ENCODE measurements at places on chromosomes 4 and X.
A peak's percentile ranks its signal among the peaks of the same experiment; 100 is the strongest.

DNA sequence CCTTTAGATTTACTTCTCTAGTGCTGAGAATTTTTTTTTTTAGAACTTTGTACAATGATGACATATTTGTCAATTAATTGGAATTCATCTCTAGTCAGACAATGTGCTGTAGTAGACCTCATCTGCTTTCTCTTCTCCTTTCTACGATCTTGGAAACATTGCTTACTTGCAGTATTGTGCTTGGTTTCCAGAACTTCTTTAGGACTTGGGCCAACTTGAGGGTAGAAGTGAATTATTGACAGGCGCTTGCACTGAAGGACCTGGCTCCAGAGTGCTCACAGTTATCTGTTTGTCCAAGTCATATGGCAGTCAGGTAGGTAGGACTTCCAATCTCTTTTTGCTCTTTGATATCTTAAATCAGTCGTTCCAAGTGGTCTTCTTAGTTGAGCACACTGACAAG, 39.6 kb downstream of the FNIP2 start:
- DNase-seq = no peak

GRCh38 chr4:110196871-110197528, 1.4 kb downstream of the ELOVL6 start:
- peak; percentile 82 for DNase-seq

- no peak for DNase-seq
Measured at GRCh38 chr4:185276036-185276435, 66.6 kb downstream of the SNX25 start.

DNA sequence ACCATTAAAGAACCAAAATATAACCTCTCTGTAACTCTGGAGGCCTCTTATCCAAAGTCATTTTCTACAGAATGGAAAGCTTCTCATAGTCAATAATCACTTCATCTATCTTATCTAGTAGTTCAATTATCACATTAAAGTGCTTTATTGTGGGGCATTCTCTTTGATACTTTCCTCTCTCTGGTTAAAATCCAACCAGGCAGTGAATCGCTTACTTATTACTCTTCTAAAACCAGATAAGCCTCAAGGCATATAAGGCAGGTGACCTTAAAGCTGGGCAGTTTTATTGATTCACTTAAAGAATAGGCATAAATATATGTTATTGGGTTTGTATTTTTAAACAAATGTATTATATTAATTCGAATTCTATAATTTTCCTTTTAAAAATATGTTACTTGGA, 2162.1 kb upstream of the TENM3 start:
- no peak for DNase-seq

- DNase-seq = no peak
Measured at GRCh38 chr4:120083152-120083551, 16.5 kb upstream of the MAD2L1 start.

GRCh38 chr4:36054694-36055422, 189.5 kb downstream of the ARAP2 start:
- no peak for DNase-seq

GRCh38 chrX:11591723-11592346, 73.9 kb downstream of the ARHGAP6 start:
- DNase-seq = no peak

DNA sequence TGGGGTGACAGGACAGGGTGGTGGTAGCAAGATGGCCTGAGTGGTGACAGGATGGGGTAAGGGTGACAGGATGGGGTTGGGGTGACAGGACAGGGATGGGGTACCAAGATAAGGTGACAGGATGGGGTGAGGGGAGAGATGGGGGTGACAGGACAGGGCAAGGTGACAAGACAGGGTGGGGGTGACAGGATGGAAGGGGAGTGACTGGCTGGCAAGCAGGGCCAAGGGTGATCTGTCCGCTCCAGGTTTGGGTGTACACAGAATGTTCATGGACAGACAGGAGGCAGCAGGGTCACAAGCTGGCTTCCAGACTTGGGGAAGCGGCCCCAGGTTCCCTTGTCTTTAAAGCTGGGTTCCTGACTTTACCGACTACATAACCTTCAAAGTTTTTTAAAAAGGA, 23.3 kb downstream of the RNF212 start:
- no peak for DNase-seq

DNA sequence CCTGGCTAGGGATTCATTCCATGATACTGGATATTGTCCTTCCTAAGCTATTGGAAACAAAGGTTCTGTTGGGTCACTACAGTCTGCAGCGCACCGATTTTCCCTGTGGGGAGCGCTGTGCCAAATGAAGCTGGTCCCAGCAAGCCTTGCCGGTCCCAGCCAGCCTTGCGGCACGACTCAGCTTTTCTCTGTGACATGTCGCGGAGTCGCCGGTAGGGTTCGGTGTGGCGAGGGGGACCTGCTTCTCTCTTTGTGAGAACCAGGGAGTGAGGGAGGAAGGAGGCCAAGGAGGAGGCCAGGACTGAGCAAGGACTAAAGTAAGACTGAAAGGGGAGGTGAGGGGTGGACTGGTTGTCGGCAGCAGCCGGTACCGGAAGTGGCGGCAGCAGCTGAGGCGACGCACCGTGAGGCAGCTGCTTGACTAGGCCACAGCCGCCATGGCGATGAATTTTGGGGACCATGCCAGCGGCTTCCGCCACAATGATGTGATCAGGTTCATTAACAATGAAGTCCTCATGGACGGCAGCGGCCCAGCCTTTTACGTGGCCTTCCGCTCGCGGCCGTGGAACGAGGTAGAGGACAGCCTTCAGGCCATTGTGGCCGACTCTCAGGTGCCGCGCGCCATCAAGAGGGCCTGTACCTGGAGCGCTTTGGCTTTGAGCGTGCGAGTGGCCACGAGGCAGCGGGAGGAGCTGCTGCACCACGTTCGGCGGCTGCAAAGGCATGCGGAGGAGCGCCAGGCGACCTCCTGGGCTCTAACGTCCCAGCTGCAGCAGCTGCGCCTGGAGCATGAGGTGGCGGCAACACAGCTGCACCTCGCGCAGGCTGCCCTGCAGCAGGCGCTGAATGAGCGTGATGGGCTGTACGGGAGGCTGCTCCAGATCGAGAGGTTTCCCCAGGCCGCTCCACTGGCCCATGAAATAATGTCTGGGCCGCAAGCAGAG, at the start of gene TEX13D:
Gene TEX13D, plus strand, starts transcription at position 180 of the 944 bp plus-strand sequence. Its CDS starts 258 bp downstream, at position 438.
- DNase-seq = no peak

DNA sequence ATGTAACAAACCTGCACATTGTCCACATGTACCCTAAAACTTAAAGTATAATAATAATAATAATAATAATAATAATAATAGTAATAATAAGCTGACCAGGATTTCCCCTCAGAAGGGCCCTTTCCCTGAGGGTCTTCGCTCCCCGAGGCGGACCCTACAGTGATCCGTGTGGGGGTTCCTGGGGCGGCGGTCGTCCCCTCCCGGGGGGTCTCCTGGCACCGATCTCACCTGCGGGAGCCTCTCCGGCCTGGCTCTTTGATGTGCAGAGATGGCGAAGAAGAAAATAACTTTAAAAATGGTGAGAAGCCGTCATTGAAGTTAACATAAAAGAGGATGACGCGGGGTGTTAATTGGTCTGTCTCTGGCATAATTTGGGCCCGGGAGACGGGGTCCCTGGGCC, 48.2 kb upstream of the PPP2R3B start:
- no peak for DNase-seq

DNA sequence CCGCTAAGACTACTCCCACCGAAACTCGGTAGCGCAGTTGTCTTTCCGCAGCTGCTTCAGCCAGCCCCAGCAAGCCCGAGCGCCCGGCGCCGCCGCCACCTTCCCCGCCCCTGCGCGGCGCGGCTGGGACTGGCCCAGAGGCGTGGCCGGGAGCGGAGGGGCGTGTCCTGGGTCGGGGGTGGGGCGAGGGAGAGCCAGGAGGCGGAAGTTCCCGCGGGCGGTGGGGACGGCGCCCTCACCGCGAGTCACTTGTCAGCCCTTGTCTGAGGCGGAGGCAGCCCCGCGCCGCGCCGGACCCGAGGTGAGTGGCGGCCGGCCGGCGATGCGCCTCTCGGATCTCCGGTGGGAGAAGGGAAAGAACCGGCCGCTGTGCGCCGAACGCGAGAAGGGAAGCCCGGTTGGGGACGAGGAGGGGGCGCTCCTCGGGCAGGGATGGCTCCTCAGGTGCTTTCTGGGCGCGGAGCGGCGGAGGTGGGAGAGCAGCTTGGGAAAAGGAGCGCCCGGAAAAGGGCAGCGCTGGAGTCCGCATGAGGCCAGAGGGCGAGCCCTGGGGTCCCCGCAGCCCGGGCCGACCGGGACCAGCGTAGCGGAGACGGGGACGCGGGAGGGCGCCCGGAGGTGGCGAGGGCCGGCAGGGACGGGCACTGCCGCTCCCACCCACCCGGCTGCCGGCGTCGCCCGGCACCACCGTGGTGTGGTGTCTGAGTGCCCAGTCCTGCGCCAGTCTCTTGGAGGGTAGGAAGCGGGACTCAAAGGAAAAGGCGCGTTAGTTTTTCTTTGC, at the start of gene PDLIM5:
Gene PDLIM5, plus strand, starts transcription at position 248 of the 781 bp plus-strand sequence. CDS start 3,347 bp downstream, outside the sequence.
- peak; percentile 95 for DNase-seq

GRCh38 chrX:24838629-24839028, 144.9 kb downstream of the POLA1 start:
- no peak for DNase-seq

GRCh38 chrX:133250184-133251100, 32.3 kb upstream of the TFDP3 start:
- DNase-seq = no peak

GRCh38 chr4:107622006-107622405, 98.0 kb downstream of the PAPSS1 start:
- DNase-seq = no peak

DNA sequence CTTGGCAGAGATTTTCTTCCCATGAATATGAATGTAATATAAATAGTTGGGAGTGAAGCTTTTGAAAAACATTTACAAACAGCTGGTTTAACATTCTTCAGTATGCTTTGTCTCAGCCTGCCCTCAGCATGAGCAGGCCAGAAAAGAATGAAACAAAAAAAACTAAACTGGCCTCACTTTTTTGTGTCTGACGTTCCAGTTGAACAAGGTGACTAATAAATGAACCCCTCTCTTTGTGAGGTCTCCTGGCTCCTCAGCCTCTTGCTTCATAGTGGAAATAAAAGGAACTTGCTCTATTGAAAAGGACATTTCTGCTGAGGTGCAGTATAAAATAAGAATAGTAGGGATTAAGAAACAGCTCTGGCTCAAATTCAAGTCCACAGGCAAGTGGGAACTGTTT, 9.4 kb downstream of the CHST7 start:
- no peak for DNase-seq

GRCh38 chrX:131217989-131218388, 71.1 kb downstream of the IGSF1 start:
- DNase-seq = no peak

DNA sequence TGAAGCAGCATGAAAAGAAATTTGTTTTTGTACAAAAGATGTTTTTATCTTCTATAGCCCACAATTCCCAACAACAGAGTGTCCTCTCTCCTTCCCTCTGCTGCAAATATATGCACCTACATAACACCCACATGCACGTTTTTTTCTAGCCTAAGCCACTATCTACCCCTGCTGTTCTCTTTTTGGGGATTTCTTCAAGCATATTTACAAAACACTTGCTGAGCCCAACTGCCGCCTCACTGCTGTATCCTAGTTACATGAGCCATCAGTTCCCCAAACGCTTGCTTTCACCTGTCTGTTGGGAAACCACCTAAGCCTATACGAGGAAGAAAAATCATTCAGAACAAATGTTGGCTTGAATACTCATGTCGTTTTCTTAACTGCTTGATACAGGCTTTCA, 127.2 kb downstream of the CHRNA9 start:
- DNase-seq = no peak

DNA sequence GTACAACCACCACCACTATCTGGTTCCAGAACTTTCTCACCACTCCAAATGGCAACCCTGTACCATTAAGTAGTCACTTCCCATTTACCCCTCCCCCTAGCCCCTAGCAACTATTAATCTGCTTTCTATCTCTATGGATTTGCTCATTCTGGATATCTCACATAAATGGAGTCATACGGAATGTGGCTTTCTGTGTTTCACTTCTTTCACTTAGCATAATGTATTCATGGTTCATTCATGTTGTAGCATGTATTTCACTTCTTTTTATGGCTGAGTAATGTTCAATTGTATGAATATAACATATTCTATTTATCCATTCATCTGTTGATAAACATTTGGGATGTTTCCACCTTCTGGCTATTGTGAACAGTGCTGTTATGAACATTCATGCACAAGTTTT, 104.7 kb downstream of the AMMECR1 start:
- no peak for DNase-seq

- DNase-seq = no peak
Measured at GRCh38 chr4:7075962-7076695, 8.3 kb upstream of the GRPEL1 start.

GRCh38 chr4:86919561-86920223, 15.1 kb upstream of the AFF1 start:
- no peak for DNase-seq

DNA sequence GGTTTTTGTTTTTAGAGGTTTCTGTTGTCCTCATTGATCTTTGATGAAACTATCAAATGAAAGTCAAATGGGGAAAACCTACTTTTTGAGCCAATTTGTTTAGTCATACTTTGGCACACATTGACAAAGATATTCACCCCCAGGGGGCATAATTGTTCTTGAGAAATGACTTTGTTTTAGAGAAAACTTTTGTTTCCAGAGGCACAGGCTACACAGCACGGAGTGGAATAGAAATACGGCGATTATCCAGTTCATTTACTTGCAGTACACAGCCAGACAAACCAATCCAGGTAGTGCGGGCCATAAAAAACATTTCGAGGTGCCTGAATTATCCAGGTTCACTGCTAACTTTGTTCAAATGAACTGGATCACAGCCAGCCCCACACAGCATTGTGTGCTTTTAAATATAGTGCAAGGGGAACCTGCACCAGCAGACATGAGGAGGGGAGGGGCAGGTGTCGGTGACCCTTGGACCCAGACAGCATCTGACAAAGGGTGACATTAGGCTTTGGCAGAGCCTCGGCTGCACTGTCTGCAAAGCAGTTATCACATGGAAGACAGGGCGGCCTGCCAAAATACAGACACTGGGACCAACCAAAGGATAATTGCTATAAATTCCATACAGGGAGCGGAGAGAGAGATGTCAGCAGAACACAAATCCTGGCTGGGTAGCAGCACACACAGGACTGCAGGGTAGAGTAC, 179.6 kb upstream of the NOCT start:
- DNase-seq = no peak

DNA sequence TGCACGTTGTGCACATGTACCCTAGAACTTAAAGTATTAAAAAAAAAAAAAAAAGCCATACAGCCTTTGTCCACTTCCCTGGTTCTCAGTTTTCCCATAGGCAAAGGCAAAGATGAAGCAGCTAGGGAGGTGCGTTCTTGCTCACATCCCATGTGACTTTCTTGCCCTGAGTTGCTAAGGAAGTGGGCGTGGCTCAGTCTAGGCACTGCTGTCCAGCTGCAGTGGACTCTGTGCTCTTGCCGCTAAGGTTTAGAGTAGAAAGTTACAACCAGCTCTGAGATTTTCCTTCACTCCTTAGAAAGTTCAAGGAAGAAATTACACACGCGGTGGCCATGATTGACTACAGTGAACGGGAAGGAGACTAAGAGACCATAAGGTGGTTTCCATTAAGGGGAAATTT, 144.7 kb downstream of the NAA11 start:
- no peak for DNase-seq

DNA sequence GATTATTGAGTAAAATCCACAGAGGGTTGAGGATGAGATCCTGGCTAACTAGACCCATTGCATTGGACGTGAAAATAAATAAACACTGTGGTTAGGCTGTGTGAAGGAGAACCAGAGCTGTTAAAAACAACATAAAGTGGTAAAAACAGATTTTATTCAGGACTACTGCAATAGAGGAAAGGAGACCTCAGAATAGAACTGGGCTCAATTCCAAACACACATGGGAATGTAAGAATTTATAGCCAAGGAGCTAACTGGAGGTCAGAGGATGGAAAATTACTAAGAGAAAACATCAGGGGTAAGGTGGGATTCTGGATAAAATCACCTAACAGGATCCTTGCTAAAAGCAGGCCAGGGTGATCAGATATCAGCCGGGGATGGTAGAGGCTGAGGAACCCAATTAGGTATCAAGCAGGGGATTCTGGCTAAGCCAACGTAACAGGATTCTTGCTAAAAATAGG, 112.4 kb downstream of the RNF150 start:
- no peak for DNase-seq

All from left forelimb (tissue), 1 donor.